ENCODE measurements at places on chromosomes 5 and 9.

GRCh38 chr9:76564297-76564696 is 105.3 kb downstream of the GCNT1 start:
- DNase-seq = no peak

DNA sequence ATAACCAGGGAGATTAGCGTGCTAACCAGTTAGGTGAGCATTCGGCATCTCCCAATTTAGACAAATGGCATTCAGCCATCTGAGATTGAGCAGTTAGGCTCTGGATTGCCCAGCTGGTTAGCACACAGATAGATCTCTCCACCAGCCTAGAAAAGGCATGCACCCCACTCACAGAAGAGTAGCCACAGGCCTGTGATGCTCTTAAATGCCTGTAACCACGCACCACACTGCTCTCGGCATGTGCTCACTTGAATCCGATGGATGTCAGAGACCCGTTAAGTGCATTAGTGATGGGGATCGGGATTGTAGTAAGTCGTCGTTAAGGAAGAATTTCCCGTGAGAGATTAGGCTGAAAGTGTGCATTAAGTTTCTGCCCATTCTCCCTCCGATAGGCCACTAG is 23.0 kb downstream of the MARCHF6 start:
- DNase-seq = no peak

DNA sequence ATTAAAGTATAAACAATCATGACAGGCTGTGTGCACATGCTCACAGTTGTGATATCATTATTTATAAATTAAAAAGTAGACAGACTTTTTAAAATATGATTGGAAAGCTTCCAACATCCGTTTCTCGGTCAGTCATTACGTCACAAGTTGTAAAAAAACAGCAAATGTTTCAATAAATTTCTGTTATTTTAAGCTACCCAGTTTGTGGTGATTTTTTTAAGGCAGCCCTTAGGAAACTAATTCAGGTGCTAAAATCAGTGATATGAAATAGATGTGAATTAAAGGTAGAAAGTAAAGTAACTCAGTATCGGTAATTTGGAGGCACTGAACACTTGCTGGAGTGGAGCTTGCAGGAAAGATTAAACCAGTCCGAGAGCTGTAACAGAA is 1.2 kb downstream of the CCNH start:
- no peak for DNase-seq

DNA sequence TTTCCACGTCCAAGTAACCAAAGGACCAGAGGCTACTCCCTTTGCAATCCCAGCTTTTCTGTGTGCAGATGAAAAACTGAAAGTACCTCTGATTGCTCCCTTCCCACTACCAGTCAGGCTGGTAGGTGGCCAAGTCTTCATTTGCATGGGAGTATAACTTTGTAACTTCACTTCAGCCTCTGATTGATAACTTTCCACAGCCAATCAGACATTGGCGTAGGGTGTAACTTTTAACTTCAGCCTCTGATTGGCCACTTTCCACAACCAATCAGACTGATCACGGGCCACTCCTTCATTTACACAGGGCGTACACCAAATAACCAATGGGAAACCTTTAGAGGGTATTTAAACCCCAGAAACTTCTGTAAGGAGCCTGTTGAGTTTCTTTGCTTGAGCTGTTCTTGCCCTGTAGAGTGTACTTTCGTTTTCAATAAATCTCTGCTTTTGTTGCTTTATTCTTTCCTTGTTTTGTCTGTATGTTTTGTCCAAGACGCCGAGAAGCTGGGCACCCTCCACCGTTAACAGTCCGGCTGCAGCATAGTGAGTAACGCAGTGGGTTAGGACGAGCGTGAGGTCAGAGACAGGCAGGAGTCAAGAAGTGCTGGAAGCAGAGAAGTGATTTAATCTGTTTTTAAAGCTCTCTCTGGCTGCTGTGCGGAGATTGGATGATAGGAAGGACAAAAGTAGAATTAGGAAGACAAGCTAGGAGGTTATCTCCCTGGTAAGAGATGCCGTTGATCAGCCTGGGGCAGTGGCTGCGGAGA is 3.5 kb upstream of the EXOSC2 start:
- DNase-seq = no peak

DNA sequence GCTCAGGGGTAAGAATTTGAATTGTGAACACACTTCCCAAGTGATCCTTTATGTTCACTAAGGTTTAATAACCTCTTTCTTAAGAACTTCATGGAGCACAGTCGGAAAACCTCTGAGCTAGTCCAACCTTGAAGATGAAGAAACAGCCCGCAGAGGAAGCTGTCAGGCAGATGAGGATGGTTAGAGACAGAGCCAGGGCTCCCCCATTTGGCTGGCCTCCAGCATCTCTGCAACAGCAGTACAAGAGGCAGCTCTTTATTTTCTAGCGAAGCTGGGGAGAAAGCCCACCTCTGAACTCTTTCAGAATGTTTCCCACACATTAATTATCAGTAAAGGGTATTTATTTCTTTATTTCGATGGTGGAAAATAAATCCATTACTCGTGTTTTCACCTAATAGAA is 350.8 kb downstream of the DMRT2 start:
- no peak for DNase-seq

DNA sequence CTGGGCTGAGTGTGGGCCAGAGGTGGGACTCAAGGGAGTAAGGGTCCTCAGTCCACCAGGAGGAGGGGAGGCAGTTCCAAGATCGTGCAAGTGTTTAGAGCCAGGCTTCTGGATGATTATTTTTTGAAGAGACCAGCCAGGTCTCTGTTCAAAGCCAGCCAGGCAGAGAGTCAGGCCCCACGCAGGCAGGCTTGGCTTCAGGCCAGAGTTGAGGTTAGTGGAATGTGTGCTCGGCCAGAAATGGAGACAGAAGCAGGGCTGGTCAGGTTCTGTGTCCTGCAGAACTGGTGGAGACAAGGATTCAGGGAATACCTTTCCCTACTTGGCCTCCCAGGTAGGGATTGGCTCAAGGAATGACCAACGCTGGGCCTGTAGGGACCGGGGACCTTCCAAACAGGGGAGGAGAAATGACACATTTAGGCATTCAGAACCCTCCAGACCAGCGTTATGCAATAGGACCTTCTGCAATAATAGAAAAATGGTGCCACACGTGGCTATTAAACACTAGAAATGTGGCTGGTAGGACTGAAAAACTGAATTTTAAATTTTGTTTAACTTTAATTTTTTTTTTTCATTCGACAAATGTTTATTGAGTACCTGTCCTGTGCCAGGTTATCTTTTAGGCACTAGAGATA is 106.2 kb downstream of the CMYA5 start:
- no peak for DNase-seq

GRCh38 chr5:170751631-170752030 is 31.9 kb upstream of the GABRP start:
- DNase-seq = no peak

DNA sequence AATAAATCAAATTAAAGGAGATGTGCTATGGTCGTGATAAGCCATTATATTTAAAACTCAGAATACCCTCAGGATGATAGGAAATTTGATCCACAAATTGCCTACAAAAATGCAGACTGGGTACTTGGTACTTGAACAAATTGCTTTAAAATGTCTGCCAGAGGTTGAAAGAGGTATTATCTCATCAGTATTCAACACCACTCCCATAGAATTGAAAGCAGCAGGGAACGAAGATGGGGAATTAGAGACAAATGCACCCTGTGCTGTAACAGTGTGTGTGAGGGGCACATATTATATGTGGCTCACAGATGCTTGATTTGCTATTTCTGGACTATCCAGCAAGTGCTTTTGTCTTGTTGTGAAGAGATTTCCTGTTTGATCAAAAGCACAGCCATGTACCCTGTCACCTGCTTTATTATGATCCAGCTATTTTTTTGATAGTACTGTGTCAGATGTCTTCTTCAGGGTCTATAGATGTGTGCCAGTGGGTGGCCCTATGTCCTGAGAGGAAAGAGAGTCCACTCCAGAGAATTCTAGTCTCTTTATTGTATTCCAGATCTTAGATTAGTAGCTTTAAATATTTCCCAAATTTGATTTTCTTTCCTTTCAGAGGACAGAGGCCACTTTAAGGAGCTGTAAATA is 120.1 kb downstream of the XRCC4 start:
- no peak for DNase-seq

DNA sequence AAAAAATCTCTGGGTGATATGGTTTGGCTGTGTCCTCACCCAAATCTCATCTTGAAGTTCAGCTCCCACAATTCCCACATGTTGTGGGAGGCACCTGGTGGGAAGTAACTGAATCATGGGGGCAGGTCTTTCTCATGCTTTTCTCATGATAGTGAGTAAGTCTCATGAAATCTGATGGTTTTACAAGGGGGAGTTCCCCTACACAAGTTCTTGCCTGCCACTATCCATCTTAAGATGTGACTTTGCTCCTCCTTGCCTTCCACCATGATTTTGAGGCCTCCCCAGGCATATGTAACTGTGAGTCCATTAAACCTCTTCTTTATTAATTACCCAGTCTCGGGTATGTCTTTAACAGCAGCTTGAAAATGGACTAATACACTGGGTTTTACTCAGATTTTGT is 513.9 kb downstream of the TLE4 start:
- no peak for DNase-seq

GRCh38 chr9:127714951-127715469 is 453 bp downstream of the PTRH1 start:
- no peak for DNase-seq

GRCh38 chr5:137414112-137414755 is 84.9 kb downstream of the SPOCK1 start:
- DNase-seq = no peak

- DNase-seq = no peak
Observed at GRCh38 chr5:9462109-9462508, 83.8 kb downstream of the SEMA5A start.

GRCh38 chr5:135095871-135096270 is 61.8 kb upstream of the PITX1 start:
- no peak for DNase-seq

DNA sequence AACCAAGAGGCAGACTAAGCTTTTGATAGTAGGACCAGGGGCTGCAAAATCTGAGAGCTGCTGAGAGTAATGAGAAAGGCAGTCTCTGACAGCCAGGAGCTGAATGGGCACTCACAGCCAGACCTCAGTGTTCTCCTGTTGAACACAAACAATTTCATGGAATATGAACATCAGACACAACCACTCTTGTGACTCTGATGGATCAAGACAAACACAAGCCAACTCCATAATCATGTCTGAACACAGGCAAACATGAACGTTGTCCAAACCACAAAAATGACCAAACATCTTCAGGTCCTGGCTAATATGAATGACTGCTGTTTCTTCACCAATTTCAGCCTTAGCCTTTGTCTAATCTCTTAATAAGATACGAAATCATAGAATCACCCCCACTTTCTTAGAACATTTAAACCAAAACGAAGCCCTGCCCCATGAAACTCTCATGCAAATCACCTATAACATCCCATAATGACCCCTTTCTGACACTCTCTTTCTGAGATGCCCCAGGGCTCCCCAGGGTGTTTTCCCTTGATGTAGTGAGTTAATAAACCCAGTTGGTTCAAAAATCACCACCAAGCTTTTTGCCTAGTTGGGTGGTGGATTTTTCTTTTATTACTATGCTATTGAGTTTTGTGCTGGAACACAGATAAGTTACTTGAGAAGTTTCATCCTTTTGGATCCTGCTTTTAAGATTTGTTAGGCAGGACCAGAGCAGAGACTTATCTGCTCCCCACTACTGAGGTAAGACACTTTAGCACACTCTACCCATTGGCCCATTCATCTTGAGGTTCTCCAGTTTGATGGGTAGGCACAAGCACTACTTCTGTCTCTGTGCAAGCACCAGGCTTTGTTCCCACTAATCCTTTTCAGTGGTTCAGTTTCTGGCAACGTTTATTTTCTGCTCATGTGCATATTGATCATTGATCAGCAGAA is 5.9 kb upstream of the ERAP2 start:
- DNase-seq = no peak

- DNase-seq = no peak
Observed at GRCh38 chr9:4086119-4087090, 213.5 kb downstream of the GLIS3 start.

- DNase-seq = no peak
Observed at GRCh38 chr5:73922224-73922623, 296.2 kb downstream of the ARHGEF28 start.

DNA sequence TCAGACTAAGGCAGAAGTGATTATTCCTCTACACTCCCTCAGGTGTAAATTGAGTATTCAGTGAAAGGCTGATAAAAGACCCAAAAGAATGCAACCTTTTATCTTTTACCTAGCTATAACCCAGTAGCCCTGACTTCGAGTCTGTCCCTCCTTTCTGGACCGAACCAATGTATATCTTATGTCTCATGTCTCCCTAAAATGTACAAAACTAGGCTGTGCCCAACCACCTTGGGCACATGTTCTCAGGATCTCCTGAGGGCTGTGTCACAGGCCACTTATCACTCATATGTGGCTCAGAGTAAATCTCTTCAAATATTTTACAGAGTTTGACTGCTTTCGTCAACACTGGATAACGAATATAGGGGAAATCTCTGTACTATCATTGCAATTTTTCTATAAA is 12.7 kb downstream of the FBXL17 start:
- DNase-seq = no peak

DNA sequence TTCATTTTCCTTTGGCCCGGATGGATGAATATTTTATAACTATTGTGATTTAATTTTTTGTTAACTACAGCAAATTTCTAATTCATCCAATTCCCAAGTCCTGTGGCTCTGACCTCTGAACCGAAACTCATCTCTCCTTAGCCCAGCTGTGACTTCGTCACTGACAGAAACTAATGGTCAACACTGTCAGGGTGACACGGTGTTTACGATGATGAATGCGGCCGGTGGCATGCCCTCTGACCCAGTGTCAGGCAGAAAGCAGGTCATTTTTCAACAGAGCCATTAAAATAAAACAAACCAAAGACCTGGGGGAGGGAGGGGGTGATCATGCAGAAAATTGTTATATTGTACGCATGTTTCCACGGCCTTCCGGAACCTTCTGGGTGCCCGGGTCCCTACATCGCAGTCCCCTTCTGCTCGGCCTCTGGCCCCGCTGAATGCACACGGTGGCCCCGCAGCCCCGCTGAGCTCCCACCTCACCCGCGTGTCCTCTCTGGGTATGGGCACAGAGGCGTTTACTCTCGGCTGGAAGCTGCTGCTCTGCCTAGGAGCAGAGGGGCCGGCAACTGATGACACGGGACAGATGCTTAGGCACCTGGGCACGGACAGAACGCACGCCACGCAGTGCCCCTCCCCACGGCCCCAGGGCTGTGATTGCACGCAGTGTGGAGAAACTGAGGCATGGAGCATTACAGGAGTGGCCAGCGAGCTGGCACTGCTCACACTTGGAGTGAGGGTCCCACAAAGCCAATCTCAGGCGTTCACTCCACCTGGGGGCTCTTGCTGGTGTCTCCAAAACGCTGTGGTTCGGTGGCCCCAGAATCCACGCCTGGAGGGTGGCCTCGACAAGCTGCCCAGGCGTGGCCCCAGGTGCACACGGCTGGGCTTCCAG is 8.1 kb downstream of the CCDC187 start:
- DNase-seq = no peak

Measured in stimulated activated CD8-positive, alpha-beta memory T cell treated with anti-CD3 and anti-CD28 coated beads, Interleukin-15, amount 100 ng/mL, for 24 hours (primary cell).